Stimulated activated CD4-positive, alpha-beta T cell treated with anti-CD3 and anti-CD28 coated beads, Interleukin-2, amount 100 ng/mL, for 48 hours (primary cell): ENCODE measurements at places on chromosomes 5 and 9.

- no peak for DNase-seq
These were observed 71.0 kb downstream of the MED10 start for GRCh38 chr5:6307304-6307703.

GRCh38 chr5:4479426-4479825 is 660.7 kb upstream of the ADAMTS16 start:
- DNase-seq, result no peak

- no peak for DNase-seq
These were observed 17.1 kb upstream of the NRARP start for GRCh38 chr9:137319011-137319738.

DNA sequence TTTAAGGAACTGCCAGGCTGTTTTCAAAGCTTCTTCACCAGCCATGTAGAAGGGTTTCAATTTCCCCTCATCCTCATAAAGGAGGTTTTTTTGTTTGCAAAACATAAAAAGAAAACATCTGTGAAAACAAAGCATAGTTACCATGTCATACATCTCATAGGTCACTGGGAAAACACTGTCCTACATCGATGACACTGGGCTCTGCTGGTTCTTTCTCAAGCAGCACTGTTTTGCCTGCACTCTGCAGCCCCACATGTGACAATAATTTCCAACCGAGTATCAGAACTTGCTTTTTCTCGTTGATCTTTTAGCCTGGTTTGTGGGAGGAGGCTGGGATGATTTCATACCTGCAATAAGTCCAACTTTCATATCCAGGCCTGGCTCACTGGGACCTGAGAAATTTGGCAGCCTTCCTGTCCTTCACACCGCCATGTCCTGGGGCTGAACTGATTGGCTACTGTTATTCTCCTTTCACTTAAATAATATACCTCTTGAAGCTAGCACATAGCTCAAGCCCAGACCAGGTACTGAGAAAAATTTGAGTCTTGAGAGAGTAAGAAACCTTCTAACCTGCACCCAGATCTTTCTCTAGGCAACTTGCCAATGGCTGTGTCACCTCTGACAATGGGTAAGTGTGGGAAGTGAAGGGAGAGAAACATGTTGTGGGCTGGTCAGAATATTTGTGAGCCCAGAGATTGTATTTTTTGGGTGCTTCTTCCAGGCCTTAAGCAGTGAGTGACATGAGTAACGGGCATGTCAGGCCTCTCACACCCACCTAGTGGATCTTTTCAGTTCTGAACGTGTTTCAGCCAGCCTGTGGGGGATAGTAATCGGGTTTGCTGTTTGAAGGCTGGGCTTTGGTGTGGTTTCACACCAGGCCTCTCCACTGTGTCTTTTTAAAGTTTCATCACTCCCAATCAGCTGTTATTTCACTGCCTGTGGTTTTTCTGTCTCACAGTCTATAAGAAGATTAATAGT is 502.8 kb downstream of the NTRK2 start:
- DNase-seq, result no peak

- DNase-seq, result no peak
These were observed 105.6 kb downstream of the OXCT1 start for GRCh38 chr5:41764650-41765049.

DNA sequence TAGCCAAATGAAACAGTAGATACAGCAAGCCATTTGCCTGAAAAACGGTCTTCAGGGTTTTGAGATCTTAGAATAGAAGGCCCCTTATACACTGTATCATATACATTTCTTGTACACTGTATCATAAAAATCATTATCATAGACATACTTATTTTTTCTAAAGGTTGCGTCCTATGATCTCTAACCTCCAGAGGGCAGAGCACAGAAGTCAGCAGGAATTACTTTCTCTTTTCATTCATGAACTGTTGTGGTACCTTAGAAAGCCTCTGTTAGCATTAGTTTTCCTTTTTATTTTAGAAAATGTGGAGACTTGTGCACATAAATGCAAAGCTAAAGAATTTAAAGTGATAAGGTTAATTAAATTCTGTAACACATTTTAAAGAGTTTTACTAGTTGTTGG is 115.4 kb downstream of the OXCT1 start:
- DNase-seq, result no peak

- DNase-seq, result no peak
These were observed 6.0 kb downstream of the F2RL2 start for GRCh38 chr5:76617229-76617628.
